ENCODE measurements at places on chromosomes 7 and 10. TPM values are rescaled to one million over a fixed set of nuclear protein-coding genes. Genes with fewer than 3 reads are reported as not detected.

DNA sequence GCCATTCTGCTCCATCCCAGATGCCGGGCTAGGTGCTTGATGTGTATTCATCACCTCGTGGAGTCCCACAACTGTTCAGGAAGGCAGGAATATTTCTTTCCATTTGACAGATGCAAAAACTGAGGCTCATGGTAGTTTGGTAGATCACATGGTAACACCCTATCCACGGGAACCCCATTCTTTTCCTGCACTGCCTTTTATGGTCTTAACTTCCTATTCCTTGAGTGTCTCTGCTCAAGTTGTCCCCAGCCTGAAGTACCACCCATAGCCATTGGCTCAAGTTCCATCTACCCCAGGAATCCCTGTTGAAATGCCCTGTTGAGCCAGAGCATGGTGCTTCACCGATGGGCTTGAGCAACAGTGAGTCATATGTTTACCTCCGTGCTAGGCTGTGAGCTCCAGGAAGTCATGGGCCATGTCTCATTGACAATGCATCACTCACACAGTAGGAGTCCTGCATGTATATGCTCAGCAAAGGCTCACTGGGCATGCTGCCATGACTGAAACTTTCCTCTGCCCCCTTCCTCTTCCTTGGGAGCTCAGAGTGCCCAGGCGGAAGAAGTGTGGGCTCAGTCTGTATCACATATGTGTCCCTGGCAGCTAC, 71.7 kb upstream of the ADAM12 start:
- DNase-seq = peak; percentile 96

GRCh38 chr7:154336295-154336694, 284.1 kb downstream of the DPP6 start:
- DNase-seq = no peak

DNA sequence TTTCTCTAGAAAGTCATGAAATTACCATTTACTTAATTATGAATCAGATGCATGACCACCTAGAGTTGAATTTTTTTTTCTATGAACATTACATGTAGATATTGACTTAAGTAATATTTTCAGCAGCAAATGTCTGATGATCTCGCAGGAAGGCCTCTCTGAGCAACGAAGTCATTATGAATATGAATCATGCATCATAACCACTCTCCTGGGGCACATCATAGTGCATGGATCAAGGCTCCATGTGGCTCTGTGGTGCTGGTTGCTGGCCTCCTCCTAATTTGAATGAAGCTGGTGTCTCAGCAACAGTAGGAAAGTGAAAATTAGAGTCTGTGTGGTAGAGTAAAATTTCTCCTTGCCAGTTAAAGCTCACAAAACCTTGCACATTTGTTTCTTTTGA, 121.4 kb upstream of the INHBA start:
- peak; percentile 59 for DNase-seq

GRCh38 chr7:94466516-94466915, 43.1 kb upstream of the CASD1 start:
- no peak for DNase-seq

GRCh38 chr10:80464557-80465450, 10.7 kb downstream of the TSPAN14 start:
- peak; percentile 63 for DNase-seq

DNA sequence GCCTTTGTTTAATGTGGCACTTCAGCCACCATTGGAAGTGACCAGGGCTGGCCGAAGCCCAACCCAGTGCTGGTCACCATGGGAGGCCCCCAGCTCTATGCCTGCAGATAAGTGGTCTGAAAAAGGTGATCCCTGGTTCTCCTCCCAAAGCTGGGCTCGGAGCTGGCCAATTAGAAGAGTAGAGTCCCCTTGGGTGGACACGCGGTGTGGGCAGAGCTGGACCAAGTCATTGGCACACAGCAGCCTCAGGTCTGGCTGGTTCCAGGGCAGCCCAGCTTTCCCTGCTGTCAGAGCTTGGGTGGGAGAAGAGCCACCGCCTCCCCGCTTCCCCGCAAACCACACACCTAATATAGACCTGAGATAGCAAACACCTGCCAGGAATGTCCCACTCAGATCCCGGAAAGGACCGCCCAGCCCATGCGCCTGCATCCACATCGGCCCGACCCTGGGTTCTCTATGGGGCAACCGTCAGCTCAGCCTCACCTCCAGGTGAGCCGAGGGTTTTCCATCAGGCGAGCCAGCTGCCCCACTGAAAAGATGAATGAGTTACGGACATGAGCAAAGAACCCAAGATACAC, 84.3 kb downstream of the TCERG1L start:
- DNase-seq = no peak

GRCh38 chr10:7410862-7411670, at the start of gene SFMBT2:
Gene SFMBT2 (minus strand): TSS chr10:7411034. CDS start chr10:7381898, 29,136 bp downstream.
- DNase-seq = peak; percentile 77

DNA sequence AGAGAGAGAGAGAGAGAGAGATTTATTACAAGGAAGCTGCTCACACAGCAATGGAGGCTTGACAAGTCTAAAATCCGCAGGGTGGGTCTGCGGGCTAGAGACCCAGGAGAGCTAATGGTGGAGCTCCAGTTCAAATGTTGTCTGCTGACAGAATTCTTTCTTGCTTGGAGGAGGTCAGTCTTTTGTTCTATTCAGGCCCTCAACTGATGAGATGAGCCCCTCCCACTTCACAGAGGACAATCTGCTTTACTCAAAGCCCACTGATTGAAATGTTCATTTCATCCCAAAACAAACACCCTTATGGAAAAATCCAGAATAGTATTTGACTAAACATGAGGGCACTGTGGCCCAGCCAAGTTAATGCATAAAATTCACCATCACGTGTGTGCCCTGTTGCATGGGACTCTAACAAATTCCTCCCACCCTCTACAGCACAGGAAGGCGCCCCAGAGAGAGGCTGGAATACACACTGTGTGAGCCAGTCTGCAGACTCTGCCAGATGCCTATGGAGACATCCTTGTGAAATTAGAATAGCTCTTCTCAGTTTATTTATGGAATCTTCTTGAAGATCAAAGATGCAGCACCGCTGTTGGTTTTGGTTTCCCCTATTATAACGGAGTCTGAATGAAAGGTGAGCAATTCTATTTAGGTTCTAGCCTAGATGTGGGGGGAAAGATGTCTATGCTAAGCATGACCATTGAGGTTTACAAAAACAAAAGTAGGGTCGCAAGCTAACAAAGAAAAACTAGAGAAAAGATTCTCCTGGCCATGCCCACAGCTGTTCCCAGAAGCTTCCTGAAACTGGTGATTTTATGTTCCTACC, 123.0 kb upstream of the SFMBT2 start:
- DNase-seq = no peak

DNA sequence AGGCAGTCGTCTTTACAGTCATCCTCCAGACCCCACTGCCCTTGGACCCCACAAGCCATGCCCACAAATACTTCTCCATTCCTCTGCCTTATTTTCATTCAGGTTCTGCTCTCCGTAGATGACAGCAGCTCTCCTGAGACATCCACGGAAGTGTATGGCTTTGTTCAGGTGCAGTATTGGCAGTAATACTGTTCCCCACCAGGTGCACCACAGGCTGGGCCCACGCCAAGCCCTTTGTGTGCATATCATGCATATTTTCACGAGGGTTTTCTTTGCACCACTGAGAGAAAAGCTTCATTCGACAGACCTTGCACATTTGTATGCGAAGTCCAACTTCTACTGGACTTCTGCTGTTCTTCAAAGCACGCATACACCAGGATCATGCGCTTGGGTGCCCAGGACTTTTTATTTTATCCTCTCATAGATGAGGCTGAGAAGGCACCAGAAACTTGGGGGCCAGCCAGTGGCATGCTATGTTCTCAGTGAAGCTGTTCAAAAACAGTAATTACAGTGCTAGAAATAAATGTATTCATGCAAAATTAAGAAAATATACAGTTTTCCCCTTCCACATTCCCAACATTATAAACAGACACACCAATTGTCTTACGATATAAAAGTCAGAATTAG, 37.8 kb upstream of the PITRM1 start:
- no peak for DNase-seq

GRCh38 chr10:131786756-131787605, 113.8 kb upstream of the PPP2R2D start:
- peak; percentile 63 for DNase-seq

DNA sequence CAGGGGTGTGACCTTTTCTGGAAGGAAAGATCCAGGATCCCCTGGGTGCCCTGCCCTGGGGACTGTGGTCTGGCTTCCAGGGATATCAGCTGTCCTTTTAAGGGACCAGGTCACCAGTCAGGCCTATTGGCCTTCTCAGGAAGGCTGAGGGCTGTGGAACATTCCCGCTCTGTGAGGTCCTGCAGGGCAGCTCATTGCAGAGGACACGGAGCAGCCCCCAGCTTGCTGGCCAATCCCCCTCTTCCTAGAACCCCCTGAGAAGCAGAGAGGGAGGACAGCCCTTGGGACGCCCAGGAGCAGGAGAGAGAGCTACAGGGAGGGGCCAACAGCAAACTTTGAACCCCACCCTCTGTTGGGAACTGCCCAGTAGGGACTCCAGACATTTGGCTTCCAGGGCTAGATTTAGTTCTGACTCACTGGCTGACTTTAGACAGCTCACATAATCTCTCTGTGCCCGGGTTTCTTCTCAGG, 67.9 kb upstream of the COL13A1 start:
- peak; percentile 86 for DNase-seq

Gene ZNF212
- 4.1 TPM for total RNA-seq

Gene SLC26A5
- total RNA-seq = not detected

Gene MMRN2
- 7.3 TPM for total RNA-seq

Gene CALHM3
- not detected for total RNA-seq

Gene PLAC9
- 19.6 TPM for total RNA-seq

Gene XPNPEP1
- total RNA-seq = 108 TPM

Gene ANKRD61
- total RNA-seq = not detected

Gene ZNF107
- total RNA-seq = 2.8 TPM

Gene FAM25G
- total RNA-seq = not detected

Measured in GM23248 (cell line).